Hematopoietic multipotent progenitor cell treated with erythropoietin and hydrocortisone succinate and interleukin-3 and kit ligand, for 4 days (in vitro differentiated cells): ENCODE measurements at places on chromosomes 4 and X.
A peak's percentile ranks its signal among the peaks of the same experiment; 100 is the strongest.

- DNase-seq, result no peak
Measured at GRCh38 chrX:68878977-68879645, 50.3 kb downstream of the EFNB1 start.

DNA sequence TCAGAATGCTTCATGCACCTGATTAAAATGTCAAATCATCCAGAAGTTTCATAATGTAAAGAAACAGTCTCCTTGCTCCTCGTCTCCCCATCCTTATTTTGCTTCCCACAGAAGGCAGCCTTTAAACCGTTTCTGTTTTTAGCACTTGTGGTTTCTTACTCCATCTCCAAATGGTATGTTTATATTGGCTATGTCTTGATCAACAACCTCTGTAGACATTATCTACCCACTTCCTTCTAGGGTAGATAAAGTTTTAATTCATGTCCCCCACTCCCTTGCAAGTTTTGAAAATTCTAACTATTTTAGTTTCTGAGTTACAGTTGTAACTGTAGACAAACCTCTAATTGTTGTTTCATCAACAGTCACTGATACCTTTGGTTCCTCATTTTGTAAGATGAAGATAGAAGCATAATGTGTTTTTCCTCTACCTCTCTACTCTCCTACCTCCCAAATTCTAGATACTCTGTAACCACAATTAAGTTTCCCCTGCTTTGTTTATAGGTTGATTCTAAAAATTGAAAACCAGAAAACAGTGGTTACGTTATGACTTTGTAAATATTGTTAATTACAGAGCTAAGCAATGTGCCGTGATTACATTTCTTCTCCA lies 291.7 kb upstream of the GATB start:
- DNase-seq, result peak; percentile 55

DNA sequence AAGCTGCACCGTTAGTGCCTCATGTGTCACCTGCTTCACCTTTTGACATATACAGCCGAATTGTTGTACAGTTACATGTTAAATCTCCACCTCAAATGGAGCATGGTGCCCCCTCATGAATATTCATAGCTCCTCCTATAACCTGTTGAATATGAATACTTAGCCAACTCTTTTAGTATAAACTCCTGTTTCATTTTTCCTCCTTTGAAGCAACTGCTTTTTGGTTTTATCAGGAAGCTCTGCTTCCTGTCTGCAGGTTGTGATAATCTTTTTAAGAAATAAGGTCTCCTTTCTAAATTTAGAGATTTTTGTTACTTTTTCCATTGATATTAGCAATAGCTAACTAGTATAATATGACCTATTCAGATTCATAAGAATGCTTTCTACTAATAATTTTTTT lies 1429.2 kb upstream of the AGA start:
- DNase-seq, result peak; percentile 50

GRCh38 chr4:79632114-79632513 lies 224.1 kb upstream of the GK2 start:
- DNase-seq, result peak; percentile 28

- peak; percentile 80 for DNase-seq
Measured at GRCh38 chrX:132092439-132093065, 35.3 kb downstream of the FRMD7 start.

- DNase-seq, result no peak
Measured at GRCh38 chr4:91111556-91111955, 984.4 kb downstream of the CCSER1 start.

DNA sequence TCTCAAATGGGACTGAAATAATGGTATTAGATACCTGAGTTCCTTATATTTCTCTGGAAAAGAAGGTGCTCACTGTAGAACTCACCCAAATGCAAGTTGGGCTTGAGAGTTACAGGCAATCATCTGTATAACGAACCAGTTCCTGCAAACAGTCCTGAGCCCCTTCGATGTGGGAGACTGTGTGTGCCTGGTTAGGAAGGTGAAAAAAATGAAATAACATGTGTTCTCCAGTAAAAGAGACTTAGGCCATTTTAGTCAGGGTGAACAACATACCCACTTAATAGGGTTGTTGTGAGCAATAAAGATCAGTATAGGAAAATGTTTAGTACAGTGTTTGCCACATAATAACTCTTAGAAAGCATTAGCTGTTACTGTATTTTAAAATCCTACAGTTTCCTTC lies 23.4 kb downstream of the STIM2 start:
- no peak for DNase-seq

- no peak for DNase-seq
Measured at GRCh38 chrX:21806691-21807090, 32.7 kb upstream of the MBTPS2 start.

- DNase-seq, result peak; percentile 29
Measured at GRCh38 chr4:128512767-128513322, 225.2 kb upstream of the PGRMC2 start.

GRCh38 chrX:50707955-50708699 lies 105.9 kb downstream of the SHROOM4 start:
- DNase-seq, result no peak

GRCh38 chrX:123749643-123750042 lies 16.8 kb upstream of the THOC2 start:
- DNase-seq, result no peak

DNA sequence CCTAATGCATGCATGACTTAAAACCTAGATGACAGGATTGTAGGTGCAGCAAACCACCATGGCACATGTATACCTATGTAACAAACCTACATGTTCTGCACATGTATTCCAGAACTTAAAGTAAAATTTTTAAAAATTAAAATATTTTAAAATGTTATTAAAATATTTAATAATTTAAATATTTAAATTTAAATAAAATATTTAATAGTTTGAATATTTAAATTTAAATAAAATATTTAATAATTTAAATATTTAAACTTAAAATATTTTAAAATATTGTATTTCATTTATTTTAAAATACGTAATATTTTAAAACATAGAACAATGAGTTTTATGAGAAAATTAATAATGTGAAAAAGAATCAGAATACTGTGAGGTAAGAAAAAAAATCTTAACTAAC lies 117.9 kb downstream of the SLC39A8 start:
- no peak for DNase-seq

GRCh38 chrX:116667346-116668134 lies 204.8 kb upstream of the CT83 start:
- DNase-seq, result no peak

- DNase-seq, result no peak
Measured at GRCh38 chrX:7019555-7019954, 128.0 kb upstream of the STS start.

DNA sequence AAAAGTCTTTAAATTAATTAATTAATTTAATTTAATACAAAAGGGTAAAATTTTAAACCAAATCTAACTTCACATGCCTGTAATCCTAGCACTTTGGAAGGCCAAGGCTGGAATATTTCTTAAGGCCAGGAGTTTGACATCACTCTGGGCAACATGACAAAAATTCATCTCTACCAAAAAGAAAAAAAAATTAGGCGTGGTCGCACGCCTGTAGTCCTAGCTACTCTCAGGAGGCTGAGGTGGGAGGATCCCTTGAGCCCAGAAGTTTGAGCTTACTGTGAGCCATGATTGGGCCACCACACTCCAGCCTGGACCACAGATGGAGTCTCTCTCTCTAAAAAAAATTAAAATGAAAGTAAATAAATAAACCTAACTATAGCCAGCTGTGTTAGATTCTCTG lies 39.2 kb upstream of the ANTXR2 start:
- DNase-seq, result no peak

- peak; percentile 78 for DNase-seq
Measured at GRCh38 chr4:8176547-8177399, 18.2 kb upstream of the ABLIM2 start.
